ENCODE measurements at places on chromosomes 1 and 21.
A peak's percentile ranks its signal among the peaks of the same experiment; 100 is the strongest.

GRCh38 chr1:62590255-62590969 is 6.9 kb upstream of the ANGPTL3 start:
- no peak for DNase-seq

- no peak for DNase-seq
These were observed 22.3 kb upstream of the CD53 start for GRCh38 chr1:110850627-110851026.

DNA sequence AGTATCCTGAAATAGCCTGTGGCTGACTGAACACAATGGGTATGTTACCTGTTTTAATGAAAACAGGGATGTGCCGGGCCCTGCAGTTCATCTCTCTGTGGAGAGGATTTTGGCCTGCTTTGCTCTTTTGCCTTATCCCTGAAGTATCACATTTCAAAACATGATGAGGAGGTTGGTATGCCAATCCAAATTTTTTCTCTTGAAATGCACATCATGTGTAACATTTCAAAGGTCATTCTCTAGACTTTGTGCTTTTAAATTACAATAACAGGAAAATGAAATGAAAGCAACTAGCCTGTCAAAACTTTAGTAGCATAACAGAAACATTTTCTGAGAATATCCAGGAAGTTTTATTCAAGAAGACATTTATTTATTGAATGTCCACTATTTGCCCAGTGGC is 118.9 kb downstream of the SLC44A5 start:
- DNase-seq: no peak

- no peak for DNase-seq
These were observed 47.6 kb upstream of the LRP8 start for GRCh38 chr1:53375440-53375839.

DNA sequence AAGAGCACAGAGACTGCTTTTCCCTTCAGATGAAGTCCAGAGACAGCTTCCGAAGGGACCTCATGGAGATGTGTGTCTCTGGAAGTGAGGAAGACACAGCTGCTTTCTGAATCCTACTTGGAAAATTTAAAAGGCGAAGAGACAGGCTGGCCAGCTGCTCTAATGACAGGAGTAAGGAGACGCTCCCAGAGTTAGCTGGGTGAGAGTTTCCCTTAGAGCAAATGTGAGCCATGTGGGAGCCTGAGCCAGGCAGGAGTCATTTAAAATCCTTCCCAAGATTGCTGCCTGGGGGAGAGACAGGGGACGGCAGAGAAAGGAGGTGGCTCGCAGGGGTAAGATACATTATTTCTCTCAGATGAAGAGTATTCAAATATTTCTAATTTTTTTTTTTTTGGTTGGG is 53.1 kb downstream of the ZNF326 start:
- DNase-seq: no peak

DNA sequence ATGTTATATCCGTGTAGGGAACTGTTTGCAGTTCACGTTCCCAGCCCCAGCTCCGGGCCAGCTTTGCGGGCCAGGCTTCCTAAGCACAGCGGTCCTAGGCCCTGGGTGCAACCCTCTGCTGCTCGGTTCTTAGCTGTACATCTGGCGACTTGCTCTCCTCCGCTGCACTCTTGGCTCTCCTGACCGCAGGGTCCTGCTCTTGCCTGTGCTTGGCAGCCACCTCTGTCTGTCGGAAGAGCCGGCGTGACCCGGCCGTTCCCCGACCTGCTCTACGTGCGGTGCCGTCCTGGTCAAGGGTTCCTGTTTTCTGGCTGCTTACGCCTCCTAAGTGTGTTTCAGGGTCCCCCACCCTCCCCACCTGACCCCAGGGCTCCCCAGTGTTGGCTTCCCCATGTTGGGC is 36.7 kb downstream of the FAAP20 start:
- no peak for DNase-seq

- no peak for DNase-seq
These were observed 17.9 kb upstream of the SLC25A34 start for GRCh38 chr1:15718199-15718601.

GRCh38 chr1:244603498-244603897 is 49.4 kb upstream of the DESI2 start:
- DNase-seq: no peak

DNA sequence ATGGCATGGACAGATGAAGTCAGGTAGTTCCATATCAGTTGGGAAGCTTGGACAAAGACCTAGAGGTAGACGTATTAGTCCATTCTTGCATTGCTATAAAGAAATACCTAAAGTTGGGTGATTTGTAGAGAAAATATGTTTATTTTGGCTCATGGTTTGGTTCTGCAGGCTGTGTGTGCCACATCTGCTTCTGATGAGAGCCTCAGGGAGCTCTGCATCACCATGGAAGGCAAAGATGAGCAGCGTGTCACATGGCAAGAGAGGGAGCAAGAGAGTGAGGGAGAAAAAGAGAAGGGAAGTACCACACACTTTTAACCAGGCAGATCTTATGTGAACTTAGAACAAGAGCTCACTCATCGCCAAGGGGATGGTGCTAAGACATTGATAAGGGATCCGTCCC is 9.0 kb downstream of the TSACC start:
- no peak for DNase-seq

- peak; percentile 80 for DNase-seq
These were observed 25.3 kb upstream of the OVAAL start for GRCh38 chr1:180533266-180533987.

GRCh38 chr1:151549199-151549598 is 9.1 kb downstream of the TUFT1 start:
- no peak for DNase-seq

GRCh38 chr1:62175568-62176179 is 19.0 kb upstream of the L1TD1 start:
- DNase-seq: peak; percentile 42

GRCh38 chr1:204098683-204099082 is 25.8 kb downstream of the SOX13 start:
- DNase-seq: no peak

DNA sequence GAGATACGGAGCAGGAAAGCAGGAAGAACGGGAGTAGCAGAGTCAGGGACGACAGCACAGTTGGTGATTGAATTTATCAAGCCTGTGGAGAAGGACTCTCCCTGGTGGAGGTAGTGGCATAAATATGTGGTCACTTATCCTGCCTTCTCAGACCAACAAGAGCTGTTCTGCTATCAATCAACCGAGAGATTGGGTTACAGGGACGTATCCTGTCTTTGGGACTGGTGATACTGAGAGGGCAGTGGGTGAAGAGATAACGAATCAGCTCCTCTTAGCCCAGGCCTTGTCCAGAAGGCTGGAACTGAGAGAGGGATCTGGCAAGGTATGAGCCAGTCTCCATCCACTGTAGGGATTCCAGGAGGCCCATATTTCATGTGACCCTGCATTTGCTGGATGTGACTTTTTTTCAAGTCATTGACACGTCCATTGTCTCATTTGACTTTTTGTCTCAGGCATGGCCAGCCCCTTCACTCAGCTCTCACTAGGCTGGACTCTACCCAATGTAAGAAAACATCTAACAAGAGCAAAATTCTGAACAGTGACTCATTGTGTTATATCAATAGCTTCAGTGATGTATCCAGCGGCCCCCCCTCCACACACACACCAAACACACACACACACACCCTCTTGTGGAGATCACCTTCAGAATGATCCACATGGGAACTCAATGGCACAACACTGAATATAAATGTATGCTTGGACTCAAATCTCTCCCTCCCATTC is 11.3 kb downstream of the C1orf116 start:
- DNase-seq: no peak

- DNase-seq: no peak
These were observed 8.4 kb downstream of the FOXE3 start for GRCh38 chr1:47424336-47424982.

DNA sequence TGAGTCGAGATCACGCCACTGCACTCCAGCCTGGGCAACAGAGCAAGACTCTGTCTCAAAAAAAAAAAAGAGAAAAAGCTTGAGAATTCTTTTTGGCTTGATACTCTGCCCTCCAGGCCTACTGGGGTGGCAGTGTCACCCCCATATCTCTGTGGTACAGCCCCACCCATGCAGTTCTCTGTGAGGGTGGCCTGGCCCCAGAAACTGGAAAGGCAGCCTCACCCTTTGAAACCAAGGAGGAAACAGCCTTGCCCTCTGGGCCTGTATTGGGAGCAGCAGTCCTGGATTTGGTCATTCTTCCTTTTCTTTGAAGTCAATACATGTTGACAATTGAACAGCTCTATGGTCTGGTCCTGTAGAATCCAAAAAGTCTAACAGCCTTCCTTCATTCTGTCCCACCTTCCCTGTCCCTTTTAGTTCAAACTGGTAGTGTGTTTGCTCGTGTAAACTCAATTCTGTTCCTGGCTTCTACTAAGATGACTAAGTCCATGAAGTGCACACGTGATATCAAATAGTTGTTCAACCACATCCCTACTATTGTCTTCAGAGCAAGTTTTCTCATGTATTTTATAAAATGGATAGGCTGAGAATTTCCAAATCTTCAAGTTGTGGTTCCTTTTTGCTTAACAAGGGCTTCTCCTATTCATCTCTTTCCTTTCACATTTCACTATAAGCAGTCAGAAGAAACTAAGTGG is 13.2 kb downstream of the ST7L start:
- no peak for DNase-seq

- DNase-seq: no peak
These were observed 405.6 kb downstream of the NPHP4 start for GRCh38 chr1:5586629-5587028.

DNA sequence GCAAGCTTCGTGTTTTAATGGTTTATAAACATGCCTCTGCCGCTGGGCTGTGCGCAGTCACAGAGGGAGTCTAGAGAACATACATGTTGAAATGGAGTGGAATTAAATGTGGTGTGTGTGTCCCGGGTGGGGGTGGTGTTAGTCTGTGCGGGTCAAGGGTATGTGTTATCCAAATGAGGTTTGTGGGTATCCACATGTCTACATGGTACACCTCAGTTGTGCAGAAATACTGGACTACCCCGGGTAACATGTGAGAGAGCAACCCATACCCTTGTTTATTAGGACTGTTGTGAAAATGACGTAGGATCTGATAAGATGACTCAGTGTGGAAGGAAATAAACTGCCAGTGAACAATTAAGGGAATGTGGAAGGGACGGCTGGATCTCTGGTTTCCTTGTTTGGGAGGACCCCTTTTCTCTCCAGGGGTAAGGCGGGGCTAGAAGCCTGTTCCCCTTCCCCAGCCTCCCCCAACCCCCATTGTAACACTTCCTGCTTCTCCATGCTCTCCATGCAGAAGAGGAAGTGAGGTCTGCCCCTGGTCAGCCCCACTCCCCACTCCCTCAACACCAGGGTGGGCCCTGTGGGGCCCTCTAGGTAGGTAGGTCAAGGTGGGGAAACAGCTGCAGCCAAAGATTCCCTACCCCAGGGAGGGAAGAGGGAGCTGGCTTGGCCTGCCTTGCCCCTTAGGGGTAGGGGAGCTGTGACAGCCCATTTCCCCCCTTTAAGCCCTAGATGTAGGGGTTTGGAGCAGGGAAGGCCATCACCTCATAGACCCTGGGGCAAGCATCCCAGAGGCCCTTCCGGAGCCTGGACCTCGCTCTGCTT is 690 bp downstream of the EPS8L3 start:
- DNase-seq: no peak

GRCh38 chr1:37811027-37811655 is 3.1 kb upstream of the YRDC start:
- DNase-seq: peak; percentile 75

- peak; percentile 85 for DNase-seq
These were observed 15.9 kb downstream of the TMEM63A start for GRCh38 chr1:225866061-225866837.
